ENCODE measurements at places on chromosomes 1 and 21.
A peak's percentile ranks its signal among the peaks of the same experiment; 100 is the strongest.

GRCh38 chr1:207279652-207280051, 41.8 kb upstream of the CD55 start:
- no peak for DNase-seq

GRCh38 chr1:229887043-229887822, 179.8 kb upstream of the GALNT2 start:
- no peak for DNase-seq

GRCh38 chr1:147738739-147739476, 21.5 kb downstream of the GJA5 start:
- no peak for DNase-seq

DNA sequence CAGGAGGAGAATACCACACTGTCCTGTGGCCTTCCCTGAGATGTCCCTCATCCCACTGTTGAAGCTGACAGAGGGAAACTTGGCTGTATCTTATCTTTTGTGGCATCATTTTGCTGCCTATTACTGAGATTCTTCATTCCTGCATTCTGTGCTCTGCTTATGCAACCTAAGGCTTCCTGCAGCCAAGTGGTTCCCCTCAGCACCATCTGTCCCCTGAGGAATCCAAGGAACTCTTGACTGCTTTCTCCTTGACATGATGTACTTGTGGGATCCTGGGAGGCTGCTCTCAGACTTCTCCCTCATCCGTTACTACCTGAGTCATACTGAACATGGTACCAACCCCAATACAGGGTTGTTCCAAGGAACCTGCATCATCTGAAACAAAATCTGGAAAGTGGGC, 21.1 kb upstream of the RIMKLA start:
- peak; percentile 24 for DNase-seq

GRCh38 chr1:23618586-23619083, 59.3 kb upstream of the ID3 start:
- no peak for DNase-seq

DNA sequence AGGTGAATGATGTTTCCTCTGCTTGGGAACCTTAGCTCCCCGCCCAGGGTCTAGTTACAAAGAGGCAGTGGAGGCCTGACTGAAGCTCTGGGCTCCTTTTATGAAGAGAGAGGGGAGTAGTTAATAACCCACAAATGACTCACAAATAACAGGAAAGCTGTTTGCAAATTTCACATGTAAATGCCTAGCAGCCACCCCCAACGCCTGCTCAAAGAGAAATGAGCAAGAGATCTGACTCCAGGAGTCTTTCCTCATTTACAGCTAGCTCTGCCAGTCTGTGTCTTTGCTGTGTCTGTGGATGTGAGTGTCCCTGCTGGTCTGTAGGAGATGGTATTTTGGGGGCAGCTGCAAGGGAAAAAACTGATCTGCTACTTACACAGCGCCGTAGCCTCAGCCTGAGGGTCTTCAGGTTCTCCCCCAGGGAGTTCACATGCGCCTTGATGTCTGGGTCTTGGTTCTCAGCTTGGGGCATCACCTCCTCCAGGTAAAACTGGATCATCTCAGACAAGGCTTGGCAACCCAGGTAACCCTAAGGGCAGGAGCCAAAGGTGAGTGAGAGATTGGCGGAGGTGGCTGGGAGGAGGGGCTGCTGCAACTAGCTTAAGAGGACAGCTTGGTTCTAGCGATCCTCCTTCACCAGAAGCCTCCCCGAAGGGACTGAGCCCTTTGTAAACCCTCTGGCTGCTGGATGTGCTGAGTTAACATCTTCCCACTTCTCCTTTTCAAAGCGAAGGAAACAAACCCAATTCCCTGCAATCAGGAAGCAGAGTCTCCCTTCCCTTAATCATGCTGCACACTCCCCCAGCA, at the start of gene IL19:
IL19 (plus strand) TSS at position 243 of the 807 bp plus-strand sequence. CDS start 65,890 bp downstream, outside the sequence.
- no peak for DNase-seq

DNA sequence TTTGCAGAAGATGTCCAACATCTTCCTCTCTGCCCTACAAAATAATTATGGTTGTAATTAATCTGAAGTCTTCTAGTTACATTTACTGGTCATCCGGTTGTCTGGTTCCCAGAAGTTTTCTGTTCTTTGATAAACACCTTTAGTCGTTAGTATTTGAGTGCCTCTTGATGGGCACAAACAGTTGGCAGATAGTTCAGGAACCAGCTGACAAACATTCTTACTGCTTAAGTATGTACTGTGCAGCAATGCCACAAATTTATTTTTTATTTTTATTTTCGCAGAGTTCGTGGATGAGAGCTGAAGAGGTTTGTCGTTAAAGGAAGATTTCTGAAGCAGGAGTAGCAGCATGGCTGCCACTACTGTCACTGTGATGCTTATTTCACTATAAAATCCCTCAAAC, 84.7 kb downstream of the RABGAP1L start:
- no peak for DNase-seq

DNA sequence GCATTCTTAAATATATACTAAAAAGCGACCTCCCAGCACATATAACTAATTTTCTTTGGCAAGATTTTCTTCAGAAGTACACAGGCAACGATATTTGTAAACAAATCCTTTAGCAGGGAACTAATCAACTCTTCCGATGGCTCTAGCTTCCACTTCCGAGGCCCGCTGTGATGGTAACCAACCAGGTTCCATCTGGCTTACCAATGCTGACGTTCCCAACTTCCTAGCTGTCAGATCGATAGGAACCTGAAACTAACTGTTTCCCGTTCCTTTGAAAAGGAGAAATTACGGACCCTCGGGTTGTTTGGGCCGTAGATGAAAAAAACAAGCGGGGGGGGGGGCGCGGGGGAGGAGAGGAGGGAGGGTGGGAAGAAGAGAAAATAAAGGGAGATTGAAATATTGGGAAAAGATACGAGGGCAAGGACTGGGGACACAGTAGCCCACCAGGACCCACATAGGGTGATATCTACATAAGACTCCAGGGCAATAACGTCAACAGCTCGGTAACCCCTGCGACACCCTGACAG, 513 bp downstream of the GTF2B start:
- peak; percentile 5 for DNase-seq
